Stimulated activated memory B cell treated with anti-CD40 and anti-IgM and Interleukin-4, amounts not matched to agents 10 μg/mL and 1 μg/mL and 100 μg/mL, for 72 hours (primary cell): ENCODE measurements at places on chromosomes 6 and 20.

DNA sequence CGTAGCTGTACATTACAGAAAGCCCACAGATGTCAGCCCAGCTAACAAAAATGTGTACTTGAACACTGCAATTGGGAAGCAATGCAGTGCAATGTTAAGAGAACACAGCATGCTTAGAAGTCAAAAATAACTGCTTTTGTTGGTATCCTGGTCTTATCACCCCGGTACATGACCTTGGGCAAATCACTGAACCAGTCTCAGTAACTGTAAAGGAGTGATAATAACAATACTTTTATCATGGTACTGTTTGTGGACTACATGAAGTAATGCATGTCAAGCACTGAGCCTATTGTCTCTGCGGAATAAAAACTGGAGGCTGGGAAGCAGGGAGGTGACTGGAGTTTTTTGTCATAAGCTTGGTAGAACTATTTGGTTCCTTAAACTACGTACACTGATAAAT is 44.7 kb upstream of the SPDEF start:
- no peaks in the 10 kb centered on the region for H3K27me3 ChIP-seq
- peaks cover 37% of the 10 kb centered on the region for H3K4me1 ChIP-seq
- H3K36me3 ChIP-seq, result peaks cover 27% of the 10 kb centered on the region
- ATAC-seq, result no peak
- no peak overlapping the region for H3K4me3 ChIP-seq

DNA sequence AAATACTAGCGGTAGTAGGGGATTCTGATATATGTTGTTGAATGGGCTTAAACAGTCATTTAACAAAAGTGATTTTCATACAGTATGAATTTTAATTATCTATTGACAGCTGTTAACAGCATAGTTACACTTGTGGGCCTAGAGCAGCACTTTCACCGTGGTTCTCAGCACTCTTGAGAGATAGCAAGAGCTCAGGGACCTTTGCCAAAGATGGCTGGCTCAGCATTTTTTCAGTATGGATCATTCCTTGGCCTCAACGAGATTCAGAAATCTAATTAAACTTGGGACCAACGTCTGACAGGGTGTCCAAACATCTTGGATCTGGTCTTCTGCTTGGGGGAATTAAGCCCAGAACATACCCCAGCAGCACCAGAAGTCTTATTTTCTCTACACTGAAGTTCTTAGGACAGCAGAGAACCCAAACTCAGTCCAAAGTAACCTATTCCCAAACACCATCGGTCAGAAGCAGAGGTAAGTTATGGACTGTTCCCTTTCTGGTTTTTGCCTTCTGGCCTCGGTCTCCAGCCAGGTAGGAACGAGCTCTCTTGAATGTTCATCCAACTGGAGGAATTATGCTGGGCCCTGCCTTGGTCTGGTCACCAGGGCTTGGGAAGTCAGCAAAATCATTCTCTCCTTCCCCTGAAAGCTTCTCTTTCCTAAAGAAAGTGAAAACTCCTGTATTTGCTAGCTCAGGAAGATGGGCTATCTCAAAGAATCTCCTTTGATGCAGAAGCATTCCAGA is 25.7 kb downstream of the PRPH2 start:
- ATAC-seq, result no peak
- no peak overlapping the region for H3K4me3 ChIP-seq
- no peak overlapping the region for H3K27ac ChIP-seq

DNA sequence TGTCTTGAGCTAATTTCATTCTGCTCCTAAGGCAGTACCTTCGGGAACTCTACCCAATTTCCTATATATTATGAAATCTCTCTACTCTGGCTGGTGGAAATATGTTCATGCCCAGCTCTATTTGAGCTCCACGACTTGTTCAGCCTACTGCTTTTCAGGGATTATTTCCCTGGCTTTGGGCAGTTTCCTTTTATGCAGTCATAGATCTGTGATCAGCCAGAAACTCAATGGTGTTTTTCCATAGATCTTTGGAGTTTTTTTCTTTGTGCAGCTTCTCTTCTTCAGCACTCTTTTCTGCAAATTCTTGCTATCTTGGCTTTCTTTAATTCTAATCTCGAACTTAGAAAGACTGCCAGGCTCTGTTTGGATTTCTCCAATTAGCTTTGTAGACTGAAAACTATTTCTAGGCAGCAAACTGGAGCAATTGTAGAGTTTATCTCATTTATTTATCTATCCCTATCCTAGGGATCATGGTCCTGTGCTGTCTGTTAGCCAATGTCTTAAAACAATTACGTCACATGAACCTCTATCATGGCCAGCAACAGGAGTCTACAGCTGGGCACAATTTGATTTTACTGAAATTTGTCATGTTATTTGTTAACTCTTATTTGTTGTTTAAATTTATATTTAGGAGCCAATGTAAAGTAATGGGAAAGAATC is 328.4 kb downstream of the BCKDHB start:
- H3K4me3 ChIP-seq, result no peak overlapping the region
- peaks cover 11% of the 10 kb centered on the region for H3K36me3 ChIP-seq
- no peak overlapping the region for H3K27ac ChIP-seq
- H3K4me1 ChIP-seq, result no peaks in the 10 kb centered on the region
- no peak for ATAC-seq

DNA sequence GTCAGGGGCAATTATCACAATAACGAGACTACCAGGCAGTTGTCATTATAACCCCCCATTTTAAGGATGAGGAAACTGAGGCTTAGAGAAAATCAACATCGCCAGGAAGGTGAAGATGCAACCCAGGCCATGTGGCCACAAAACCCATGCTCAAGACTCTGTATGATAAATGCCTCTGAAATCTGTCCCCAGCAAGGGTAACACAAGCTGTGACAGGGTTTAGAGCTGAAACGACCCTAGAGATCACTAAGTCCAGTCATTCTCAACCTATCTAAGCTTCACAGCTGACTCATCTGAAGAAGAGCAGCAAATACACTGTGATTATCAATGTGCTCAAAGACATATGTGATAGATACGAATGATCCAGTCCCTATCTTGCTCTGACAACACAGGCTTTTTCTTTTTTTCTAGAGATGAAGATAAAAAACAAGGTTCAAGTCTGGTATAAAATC is 47.0 kb downstream of the ARHGAP18 start:
- peaks cover 15% of the 10 kb centered on the region for H3K36me3 ChIP-seq
- H3K4me3 ChIP-seq, result no peak overlapping the region
- ATAC-seq, result no peak
- H3K27me3 ChIP-seq, result no peaks in the 10 kb centered on the region
- no peak overlapping the region for H3K27ac ChIP-seq
- H3K4me1 ChIP-seq, result peaks cover 11% of the 10 kb centered on the region

GRCh38 chr20:50578778-50579165 is 68.6 kb downstream of the PTPN1 start:
- no peak overlapping the region for H3K4me3 ChIP-seq
- H3K36me3 ChIP-seq, result peaks cover 87% of the 10 kb centered on the region
- no peaks in the 10 kb centered on the region for H3K27me3 ChIP-seq
- H3K27ac ChIP-seq, result peak overlapping the region; percentile 54
- H3K4me1 ChIP-seq, result peaks cover 65% of the 10 kb centered on the region
- ATAC-seq, result no peak

DNA sequence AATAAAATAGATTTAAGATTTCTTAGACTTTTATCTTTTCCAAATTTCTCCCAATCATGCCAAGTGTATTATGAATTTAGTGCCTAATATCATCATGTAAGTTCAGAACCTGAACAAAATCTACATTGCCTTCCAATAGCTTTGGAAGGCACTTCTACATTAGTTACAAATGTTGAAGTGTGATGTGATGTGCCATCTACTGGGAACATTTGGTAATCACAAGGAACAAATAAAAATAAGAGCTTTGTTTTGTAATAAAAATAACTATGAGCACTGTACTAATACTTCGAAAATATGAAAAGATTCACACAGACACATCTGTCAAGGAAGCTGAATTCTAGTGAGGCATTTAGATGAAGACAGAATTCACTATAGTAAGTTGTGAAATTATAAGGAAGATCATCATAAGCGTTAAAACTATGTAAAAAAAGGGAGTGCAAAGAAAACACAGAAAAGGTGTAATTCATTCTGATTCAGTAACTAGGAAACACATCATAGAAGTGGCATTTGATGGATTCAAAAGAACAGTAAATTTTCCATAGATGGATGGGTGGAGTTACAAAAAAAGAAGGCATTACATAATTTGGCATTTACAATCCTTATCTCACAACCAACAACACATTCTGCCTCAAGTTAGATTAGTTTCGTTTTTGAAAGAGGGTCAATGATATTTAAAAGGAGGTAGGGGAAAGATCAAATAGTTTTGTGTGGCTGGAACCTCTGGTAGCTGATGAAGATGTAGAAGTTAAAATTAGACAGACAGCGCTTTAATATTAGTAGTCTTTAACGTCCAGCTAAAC is 161.0 kb downstream of the ASCC3 start:
- ATAC-seq, result no peak
- no peak overlapping the region for H3K4me3 ChIP-seq
- peaks cover 9% of the 10 kb centered on the region for H3K4me1 ChIP-seq
- H3K27ac ChIP-seq, result peak overlapping the region; percentile 48

- H3K27ac ChIP-seq, result no peak overlapping the region
- H3K27me3 ChIP-seq, result peaks cover 47% of the 10 kb centered on the region
- ATAC-seq, result no peak
- peaks cover 12% of the 10 kb centered on the region for H3K4me1 ChIP-seq
- no peaks in the 10 kb centered on the region for H3K36me3 ChIP-seq
These were observed 3.1 kb upstream of the RRBP1 start for GRCh38 chr20:17685168-17685567.

GRCh38 chr6:143187238-143187923 is 126.7 kb downstream of the AIG1 start:
- no peak overlapping the region for H3K4me3 ChIP-seq
- H3K4me1 ChIP-seq, result no peaks in the 10 kb centered on the region
- no peaks in the 10 kb centered on the region for H3K27me3 ChIP-seq
- H3K27ac ChIP-seq, result no peak overlapping the region
- no peak for ATAC-seq

DNA sequence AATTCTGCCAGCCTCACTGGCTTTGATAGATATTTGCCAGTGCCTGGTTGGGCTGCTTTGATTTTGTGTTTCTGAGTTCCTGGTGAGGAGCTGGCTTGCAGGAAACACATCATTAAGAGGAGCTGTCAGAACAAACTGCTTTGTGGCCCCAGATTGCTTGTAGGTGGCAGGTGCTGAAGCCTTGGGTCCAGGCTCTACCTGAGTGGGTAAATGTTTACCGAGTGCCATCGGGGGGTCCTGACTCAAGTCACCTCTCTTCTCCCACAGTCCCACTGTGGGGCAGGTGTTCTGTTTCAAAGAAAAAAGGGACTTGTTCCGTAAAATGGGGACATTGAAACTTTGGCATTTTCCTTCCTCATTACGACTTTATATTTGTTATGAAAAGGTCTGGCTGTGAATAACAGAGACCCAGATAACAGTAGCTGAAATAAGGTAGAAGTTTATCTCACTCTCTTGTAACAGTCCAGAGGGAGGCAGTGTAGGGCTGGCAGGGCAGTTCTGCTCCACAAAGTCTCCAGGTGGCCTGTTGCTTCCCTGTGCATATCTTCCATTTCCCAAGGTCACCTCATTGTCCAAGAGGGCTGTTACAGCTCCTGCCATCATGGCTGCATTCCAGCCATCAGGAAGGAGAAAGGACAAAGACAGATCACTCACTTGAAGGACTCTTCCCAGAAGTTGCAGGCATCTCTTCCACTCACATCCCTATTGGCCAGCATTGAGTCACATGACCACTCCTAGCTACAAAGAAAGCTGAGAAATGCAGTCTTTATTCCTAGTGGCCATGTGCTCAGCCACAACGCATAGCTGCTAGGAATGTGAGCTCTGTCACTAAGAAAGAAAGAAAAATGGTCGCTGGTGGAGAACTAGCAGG is 149.9 kb upstream of the KCNG1 start:
- H3K27ac ChIP-seq, result no peak overlapping the region
- no peaks in the 10 kb centered on the region for H3K36me3 ChIP-seq
- ATAC-seq, result no peak
- peaks cover 49% of the 10 kb centered on the region for H3K27me3 ChIP-seq
